Activated CD8-positive, alpha-beta memory T cell treated with anti-CD3 and anti-CD28 coated beads for 1 hour (primary cell): ENCODE measurements at places on chromosomes 4 and X.

DNA sequence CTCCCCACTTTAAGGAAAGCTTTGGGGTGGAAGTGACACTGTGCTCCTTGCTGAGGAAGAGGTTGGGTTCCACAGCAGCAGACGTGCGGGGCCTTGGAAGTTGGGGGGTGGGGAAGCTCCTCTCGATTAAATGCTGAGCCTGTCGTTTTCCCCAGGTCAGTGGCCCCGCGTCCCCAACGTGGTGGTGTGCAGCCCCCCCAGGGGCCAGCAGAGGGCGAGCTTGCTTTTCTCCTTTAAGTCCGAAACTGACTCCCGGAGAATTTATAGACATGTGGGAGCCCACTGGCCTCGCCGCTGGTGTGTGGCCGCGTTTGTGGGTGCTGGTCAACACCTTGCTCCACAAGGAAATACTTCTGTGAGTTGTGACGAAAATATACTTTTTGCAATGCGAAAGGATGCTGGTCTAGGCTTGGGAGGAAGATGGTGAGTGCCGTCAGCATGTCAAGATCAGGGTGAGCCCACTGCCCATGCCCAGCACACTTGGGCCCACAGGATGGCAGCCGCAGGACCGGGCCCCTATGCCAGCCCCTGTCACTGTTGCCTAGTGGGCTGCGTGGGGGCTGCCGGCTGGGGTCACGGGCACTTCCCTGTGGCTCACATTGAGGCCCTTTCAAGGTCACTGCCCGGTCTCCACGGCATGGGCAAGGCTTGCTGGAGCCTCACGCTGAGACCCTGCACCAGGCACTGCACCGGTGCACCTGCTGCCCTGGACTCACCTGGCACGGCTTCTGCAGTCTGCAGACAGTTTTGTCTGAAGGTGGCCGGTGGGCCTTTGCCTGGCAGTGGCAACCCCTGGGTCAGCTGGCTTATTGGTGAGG, 9.4 kb downstream of the UVSSA start:
- DNase-seq, result no peak

- DNase-seq, result no peak
Measured at GRCh38 chr4:113407409-113407808, 354.1 kb downstream of the CAMK2D start.

- DNase-seq, result no peak
Measured at GRCh38 chrX:129590596-129590995, 50.5 kb downstream of the OCRL start.

GRCh38 chr4:150152766-150153165, 74.5 kb downstream of the DCLK2 start:
- DNase-seq, result no peak

- DNase-seq, result no peak
Measured at GRCh38 chr4:99827454-99827853, 10.8 kb downstream of the DAPP1 start.

- DNase-seq, result no peak
Measured at GRCh38 chr4:75745161-75745560, 20.8 kb downstream of the USO1 start.

- no peak for DNase-seq
Measured at GRCh38 chrX:45743081-45743533, 542.4 kb upstream of the DIPK2B start.

GRCh38 chrX:135003876-135004623, 13.3 kb downstream of the SMIM10 start:
- peak; percentile 71 for DNase-seq
